ENCODE measurements at places on chromosomes 12 and 14. TPM values are rescaled to one million over a fixed set of nuclear protein-coding genes. Genes with fewer than 3 reads are reported as not detected.
A peak's percentile ranks its signal among the peaks of the same experiment; 100 is the strongest.

The BIN2 gene
- 2.0 TPM for total RNA-seq

DNA sequence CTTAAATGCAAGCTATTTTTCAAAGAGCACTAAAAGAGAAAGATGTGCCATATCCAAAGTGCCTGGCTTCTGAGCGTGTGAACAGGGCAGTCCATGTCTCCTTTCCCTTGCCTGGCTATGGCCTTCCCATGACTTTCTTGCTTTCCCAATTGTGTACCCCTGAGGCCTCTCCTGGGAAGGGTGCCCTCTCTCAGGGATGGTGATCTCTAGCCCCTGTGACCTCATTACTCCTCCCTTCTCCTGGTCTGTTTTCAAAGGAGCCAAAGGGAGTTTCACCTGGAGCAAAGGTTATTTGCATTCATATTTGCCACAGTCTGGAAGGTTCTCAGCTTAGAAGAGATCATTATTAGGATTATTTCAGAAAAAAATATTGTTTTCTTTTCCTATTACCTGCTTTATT, 429.4 kb upstream of the TMTC1 start:
- no peak for DNase-seq

The SMCO2 gene
- not detected for total RNA-seq

- no peak for DNase-seq
These were observed 96.2 kb downstream of the MON2 start for GRCh38 chr12:62562846-62563245.

- DNase-seq = no peak
These were observed 17.0 kb downstream of the NOC4L start for GRCh38 chr12:132161036-132161781.

GRCh38 chr14:96405677-96406076, 13.7 kb downstream of the AK7 start:
- DNase-seq = no peak

The LMO3 gene
- 3.8 TPM for total RNA-seq

- no peak for DNase-seq
These were observed 262.6 kb upstream of the LRIG3 start for GRCh38 chr12:59182658-59183455.

GRCh38 chr14:104467641-104468040, 111.9 kb upstream of the C14orf180 start:
- DNase-seq = no peak

The BBOF1 gene
- 3.0 TPM for total RNA-seq

GRCh38 chr12:25323581-25323982, 72.9 kb upstream of the KRAS start:
- no peak for DNase-seq

- no peak for DNase-seq
These were observed 133.2 kb downstream of the ANO4 start for GRCh38 chr12:100927826-100928225.

- no peak for DNase-seq
These were observed 3.6 kb downstream of the ITGA7 start for GRCh38 chr12:55703901-55704761.

The ERBB3 gene
- total RNA-seq = 2.8 TPM

GRCh38 chr14:24965934-24966578, 83.9 kb downstream of the STXBP6 start:
- no peak for DNase-seq

GRCh38 chr12:49776413-49776812, 35.1 kb downstream of the TMBIM6 start:
- DNase-seq = peak; percentile 82

DNA sequence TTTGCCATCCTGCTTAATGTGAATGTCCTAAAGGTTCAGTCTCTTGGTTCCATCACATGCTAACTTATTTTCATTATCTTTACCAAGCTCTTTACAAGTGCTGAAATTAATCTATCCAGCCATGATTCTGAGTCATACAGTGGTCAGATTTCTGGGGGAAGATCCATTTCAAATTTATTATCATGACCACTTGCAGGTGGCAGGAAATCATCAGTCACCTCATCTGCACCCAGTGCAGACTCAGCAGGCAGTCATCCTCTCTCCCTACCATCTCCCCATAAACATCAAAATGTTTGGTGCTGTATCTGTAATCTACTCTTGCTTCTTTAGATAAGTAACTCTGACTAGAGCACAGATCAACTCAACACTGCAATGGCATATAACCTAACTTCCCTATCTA, 23.5 kb downstream of the ATG14 start:
- DNase-seq = no peak

The HOXC4 gene
- not detected for total RNA-seq

DNA sequence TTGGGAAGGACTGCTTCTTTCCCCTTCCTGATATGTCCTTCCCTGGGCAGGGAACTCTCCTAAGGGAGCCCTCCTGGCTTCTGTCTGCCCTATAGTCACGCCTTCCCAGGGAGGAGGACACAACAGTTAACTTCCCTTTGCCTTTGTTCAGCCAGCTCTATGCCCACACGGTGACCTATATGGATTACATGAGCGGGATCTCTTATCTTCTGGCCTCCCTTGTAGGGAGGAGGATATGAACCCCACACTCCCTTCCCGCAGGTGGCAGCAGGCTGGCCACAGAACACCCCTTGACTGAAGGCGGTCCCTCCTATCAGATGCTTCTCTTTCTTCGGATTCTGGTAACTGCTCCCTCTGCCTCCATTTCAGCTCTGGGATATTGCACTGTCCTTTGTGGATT, 135.6 kb upstream of the MAX start:
- no peak for DNase-seq
